ENCODE measurements at places on chromosomes 7 and 10.
A peak's percentile ranks its signal among the peaks of the same experiment; 100 is the strongest.

DNA sequence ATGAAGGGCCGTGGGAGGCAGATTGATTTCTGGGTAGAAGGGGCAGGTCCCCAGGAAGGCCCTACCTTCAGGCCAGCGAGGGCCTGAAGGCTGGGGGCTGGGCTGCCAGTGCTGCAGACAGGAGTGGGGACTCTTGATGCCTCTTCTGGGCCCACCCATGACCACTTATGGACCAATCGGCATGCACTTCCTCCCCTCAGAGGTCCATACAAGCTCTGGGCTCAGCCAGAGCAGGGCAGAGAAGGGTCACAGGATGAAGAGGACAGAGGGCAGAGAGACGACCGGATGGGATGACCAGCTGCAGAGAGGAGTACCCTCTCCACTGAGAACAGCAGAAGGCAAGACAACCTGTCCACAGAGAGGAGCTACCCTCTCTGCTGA lies 120.1 kb downstream of the DYNC2I1 start:
- DNase-seq: peak; percentile 16

GRCh38 chr7:147912946-147913638 lies 677.5 kb upstream of the C7orf33 start:
- no peak for DNase-seq

DNA sequence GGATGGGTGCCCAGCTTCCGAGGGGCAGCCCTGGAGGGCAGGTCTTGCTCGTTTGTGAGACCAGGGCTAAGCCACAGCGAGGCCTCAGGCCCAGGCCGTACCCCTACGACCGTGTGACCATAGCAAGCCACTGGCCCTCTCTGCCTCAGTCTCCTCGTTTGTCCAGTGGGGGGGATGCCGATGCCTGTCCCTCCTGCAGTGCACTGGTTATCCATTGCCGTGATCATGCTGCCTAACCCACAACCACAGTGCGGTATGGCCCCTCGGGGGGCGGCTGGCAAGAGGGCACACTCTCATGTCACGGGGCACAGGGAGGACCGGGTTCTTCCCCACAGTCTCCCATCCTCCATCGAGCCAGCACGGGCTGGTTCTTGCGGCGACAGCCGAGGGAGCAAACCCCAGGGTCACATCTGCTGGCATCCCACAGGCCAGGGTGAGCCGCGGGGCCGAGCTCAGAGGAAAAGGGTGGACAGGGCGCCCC lies 80.5 kb downstream of the ELFN1 start:
- DNase-seq: no peak

GRCh38 chr10:12394241-12395033 lies 45.1 kb downstream of the CAMK1D start:
- peak; percentile 19 for DNase-seq

DNA sequence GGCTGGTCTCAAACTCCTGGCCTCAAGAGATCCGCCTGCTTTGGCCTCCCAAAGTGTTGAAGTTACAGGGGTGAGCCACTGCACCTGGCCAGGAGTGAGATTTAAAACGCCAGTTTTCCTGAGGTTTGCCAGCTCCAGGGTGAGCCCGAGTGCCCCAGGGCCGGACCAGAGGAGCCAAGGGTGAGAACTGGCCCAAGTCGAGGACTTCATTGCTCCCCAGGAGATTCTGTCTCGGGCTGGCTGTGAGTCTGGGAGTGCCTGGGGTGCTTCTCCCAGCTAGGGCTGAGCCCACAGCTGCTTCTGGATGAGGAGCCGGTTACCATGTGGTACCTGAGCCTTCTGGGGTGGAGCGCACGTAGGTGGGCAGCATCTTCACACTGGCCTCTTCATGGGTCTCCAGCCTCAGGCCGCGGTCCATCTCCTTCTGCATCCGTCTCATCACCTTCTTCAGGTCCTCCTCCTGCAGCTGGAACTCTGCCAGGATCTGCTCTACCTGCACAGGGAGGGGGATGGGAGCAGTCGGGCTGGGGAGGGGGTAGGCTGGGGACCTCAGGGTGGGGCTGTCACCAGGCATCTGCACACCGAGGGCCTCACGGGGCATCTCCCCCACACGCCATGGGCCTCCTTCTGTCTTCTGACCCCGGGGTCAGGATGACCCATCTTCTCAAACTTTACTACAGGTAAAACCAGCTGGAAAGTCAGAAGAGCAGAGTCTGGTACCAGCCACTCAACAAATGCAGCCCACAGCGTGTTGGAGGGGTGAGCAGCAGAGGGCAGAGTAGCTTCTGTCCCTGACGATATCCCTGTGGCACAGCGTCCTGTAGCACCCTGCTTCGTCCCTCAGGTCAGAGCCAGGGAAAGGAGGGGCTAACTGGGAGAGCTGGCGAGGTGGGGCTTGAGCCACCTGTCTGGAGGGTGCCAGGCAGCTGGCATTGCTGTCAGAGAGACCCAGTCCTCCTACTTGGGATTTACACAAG lies 12.1 kb upstream of the MYL7 start:
- no peak for DNase-seq

GRCh38 chr7:43201912-43202311 lies 89.5 kb downstream of the HECW1 start:
- DNase-seq: peak; percentile 78

DNA sequence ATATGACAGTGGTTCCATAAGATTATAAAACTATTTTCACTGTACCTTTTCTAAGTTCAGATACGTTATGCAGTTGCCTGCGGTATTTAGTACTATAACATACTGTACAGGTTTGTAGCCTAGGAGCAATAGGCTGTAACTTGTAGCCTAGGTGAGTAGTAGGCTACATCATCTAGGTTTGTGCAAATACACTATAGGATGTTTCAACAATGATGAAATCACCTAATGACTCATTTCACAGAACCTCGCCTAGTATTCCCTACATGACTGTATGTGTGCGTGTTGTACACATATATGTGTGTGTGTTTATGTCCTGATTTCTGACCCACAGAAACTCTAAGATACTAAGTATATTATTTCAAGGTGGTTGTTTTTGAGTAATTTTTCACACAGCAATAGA lies 139.0 kb downstream of the HERPUD2 start:
- no peak for DNase-seq

GRCh38 chr7:927031-927671 lies 27.3 kb downstream of the ADAP1 start:
- peak; percentile 20 for DNase-seq

- DNase-seq: peak; percentile 73
Observed at GRCh38 chr10:13371897-13372470, 23.9 kb upstream of the SEPHS1 start.

DNA sequence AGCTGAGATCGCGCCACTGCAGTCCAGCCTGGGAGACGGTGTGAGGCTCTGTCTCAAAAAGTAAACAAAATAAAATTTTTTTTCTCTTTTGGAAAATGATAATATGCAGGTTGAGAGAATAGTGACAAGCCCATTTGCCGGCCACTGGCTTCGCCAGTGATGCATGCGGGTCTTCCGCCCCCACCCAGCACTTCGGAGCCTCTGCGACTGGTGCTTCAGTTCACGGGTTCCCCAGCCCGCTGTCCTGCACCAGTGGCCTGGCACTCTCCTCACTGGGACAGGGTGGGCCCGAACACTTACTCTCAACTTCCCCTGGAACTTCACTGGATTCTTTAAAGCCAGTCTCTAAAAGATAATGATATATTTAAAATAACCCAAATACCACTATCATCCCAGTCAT lies 2.7 kb downstream of the SUN1 start:
- DNase-seq: no peak

DNA sequence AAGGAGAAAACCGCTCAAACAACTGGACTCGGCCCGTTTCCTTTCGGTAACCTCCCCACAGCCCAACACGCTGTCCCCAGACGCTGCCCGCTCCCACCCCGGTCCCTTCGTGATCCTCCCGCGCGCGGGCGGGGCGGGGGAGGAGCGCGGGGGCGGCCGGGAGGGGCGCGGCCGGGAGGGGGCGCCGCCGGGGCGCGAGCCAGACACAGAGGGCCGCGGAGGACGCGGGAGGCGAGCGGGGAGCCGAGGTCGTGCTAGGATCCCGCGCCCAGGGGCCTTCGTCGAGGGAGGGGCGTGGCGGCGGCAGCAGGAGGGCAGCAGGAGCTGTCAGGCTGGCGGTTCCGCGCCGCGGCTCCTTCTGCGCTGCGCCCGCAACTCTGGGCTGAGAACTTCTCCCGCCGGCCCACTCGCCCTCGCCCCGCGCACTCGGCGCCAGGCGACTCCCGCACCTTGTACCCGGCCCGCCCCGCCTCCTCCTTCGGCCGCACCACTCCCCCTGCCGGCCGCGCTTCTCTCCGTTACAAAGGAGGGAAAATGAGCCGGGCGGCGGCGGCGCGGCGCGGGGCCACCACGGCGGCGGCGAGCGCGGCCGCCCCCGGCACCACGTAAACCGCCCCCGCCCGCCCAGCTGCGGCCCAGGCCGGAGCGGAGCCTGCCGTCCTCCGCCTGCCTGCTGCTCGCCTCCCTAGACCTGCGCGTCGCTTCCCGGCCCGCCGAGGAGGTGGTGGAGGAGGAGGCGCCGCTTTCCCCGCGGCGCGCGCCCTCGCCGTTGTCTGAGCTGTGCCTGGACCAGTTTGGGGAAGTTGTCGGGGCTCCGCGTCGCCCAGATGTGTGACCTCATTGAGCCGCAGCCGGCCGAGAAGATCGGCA lies at the start of gene CDK14:
TSS of gene CDK14 (plus strand) at position 521 of the 870 bp plus-strand sequence. CDS start at position 828, 307 bp downstream.
- peak; percentile 63 for DNase-seq

DNA sequence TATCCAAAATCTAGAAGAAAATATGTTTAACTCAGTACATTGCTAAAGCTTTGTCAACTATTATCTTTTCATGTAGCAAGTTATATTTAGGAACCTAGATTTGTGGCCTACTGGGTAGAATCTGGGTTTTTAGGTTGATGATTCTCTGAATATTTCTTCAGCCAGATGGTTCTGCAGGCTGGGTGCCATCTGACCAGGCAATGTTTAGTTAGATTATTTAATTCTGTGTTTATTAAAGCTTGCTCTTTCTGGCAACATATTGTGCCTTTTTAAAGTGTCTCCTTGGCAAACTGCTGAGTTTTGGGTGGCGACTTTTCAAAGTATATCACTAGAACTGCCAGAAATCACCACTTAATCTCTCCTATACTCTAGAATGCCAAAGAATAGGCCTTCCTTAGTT lies 114.1 kb downstream of the LHFPL3 start:
- no peak for DNase-seq

- no peak for DNase-seq
Observed at GRCh38 chr10:48476279-48476982, 128.4 kb downstream of the ARHGAP22 start.

GRCh38 chr7:115971506-115971905 lies 59.1 kb downstream of the TFEC start:
- no peak for DNase-seq

DNA sequence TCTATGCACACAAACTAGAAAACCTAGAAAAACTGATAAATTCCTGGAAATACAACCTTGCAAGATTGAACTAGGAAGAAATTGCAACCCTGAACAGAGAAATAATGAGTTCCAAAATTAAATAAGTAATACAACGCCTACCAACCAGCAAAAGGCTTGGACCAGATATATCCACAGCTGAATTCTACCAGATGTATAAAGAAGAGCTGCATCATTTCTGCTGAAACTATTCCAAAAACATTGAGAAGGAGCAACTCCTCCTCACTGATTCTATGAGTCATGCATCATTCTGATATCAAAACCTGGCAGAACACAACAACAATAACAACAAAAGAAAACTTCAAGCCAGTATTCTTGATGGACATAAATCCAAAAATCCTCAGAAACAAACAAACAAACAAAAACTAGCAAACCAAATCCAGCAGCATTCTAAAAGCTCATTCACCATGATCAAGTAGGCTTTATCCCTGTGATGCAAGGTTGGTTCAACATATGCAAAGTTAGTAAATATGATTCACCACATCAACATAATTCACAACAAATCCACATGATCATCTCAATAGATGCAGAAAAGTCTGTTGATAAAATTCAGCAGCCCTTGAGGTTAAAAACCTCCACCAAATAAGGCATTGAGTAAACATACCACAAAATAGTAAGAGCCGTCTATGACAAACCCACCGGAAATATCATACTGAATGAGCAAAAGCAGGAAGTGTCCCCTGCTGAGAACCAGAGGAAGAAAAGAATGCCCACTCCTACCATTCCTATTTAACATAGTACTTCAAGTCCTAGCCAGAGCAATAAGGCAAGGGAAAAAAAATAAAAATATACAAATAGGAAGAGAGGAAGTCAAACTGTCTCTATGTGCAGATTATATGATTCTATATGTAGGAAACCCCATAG lies 98.2 kb downstream of the PCDH15 start:
- DNase-seq: no peak

GRCh38 chr10:11326913-11327616 lies 284.4 kb downstream of the USP6NL start:
- no peak for DNase-seq

DNA sequence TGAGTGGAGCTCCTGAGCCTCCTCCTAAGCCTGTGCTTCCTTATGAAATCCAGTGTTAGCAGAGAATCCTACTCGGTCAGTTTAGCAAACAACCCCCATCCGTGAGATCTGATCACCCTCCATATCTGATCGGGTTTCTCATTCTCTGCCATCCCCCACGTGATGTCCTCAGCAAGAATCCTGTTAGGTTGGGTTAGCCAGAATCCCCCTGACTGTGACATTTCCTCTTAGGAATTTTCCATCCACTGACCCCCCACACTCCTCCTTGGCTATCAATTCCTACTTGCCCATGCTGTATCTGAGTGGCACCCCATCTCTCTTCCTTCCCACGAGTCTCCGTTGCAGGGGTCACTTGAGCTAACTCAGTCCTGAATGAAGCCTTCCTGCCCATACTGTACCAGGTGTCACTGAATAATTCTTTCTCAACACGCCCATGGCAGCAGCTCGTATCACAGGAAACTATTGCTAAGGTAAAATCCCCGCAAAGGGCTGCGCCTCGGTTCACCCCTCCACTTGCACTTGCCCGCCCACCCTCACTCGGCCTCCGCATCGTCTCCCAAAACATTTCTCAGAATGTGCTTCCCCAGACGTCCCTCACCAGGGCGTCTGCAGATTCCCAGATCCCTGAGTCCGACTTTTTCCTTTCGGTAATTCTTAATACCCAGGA lies 44.1 kb downstream of the MYOF start:
- peak; percentile 37 for DNase-seq

DNA sequence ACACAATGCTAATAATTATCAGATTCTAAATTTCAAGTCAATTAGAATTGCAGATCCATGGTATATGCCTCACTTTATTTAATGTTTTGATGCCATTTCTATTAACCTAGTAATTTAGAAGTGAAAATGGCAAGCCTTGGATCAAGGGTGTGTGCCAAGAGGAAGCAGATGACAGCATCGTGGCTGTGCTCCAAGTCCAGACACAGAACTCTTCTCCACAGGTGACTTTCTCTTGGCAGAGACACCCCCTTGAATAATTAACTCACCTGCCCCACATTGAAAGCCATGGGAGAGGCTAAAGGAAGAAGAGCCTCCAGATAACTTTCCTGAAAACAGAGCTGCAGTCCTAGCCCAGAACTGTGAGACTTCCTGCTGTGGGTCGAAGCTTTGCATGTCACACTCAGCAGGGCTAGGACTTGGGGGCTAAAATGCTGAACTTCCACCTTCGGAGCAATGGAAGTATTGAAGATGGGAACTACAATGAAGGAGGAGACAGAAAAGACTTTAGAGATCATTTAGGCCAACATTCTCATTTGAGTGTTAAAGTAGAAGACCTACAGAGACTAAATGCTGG lies 996 bp upstream of the C10orf90 start:
- no peak for DNase-seq

Measured in foreskin fibroblast (primary cell).